ENCODE measurements at places on chromosomes 4 and X.
A peak's percentile ranks its signal among the peaks of the same experiment; 100 is the strongest.

DNA sequence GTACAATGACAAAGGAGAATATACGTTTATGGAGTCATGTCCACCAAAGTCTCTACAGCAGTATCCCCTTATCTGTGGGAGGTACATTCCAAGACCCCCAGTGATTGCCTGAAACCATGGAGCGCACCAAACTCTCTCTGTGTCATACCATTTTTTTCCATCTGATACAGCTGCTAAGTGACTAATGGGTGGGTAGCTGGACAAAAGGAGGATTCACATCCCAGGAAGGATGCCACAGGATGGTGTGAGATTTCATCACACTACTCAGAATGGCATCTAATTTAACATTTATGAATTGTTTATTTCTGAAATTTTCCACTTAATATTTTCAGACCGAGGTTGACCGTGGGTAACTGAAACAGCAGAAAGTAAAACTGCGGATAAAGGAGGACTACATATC, 49.8 kb upstream of the AGA start:
- no peak for DNase-seq

DNA sequence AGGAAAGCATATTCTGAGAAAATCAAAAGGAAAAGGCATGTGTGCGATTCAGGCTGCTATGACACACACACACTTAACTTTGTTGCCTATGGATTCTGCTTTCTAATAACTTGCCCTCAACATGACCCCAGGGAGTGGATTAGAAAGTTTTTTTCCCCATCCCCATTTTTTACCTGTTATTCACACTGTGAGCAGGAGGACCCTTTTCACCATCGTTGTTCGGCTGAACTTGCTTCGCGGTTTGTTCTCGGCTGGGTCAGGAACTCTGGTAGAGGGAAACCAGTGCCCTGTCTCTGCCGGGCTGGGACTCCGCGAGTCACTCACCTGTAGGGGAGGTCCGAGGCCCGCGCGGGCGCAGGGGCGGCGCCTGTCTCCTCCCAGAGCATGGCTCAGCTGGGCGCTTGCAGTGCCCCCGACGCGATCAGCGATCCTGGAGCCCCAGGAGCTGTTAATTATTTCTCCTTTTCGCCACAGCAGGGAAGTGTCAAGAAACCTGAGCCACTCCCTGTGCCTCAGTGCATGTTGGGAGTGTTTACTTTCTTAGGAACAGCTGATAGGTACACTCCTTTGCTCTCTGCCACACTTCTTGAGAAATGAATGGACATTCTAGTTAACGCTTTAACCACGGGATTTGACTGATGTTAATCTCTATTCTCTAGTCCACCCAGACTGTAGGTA, at the start of gene RASSF6:
RASSF6 (minus strand) TSS at position 322 of the 678 bp plus-strand sequence. CDS start 8,641 bp downstream, outside the sequence.
- DNase-seq, result no peak

DNA sequence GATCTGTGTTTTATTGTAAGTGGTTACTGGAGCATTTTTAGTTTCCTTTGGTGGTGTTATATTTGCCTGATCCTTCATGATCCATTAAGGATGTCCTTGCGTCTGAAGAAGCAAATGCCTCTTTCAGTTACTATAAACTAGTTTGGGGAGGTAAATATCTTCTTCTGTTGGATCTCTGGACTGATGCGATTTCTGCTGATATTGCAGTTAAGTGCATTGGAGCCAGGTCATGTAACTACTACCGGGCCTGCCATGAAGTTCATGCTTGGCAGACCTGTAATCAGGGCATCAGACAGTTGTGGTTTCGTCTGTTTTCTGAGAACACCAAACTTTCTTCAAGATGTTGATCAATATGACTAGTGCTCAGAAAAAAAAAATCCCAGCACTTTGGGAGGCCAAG, 22.9 kb downstream of the ZNF718 start:
- DNase-seq, result no peak

- DNase-seq, result no peak
Observed at GRCh38 chr4:26780539-26780938, 80.1 kb upstream of the STIM2 start.

DNA sequence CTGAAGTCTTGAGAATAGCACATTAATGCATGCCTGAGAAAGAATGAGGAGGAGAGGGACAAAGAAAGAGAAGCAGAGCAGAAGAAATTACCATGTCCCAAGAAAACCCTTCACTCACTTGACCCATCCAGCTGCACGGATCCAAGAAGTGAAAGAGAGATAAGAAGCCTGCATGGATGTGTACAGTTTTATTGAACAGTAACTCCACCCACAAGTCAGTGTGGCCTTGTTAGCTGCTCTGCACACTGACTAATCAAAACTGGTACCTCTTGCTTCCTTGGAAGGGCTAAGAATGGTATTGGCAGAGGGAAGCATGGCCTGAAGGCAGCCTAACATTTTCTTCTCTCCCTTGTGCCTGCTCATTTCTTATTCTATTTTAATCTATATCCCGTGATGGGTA, 163.9 kb downstream of the SLC7A11 start:
- DNase-seq, result no peak

DNA sequence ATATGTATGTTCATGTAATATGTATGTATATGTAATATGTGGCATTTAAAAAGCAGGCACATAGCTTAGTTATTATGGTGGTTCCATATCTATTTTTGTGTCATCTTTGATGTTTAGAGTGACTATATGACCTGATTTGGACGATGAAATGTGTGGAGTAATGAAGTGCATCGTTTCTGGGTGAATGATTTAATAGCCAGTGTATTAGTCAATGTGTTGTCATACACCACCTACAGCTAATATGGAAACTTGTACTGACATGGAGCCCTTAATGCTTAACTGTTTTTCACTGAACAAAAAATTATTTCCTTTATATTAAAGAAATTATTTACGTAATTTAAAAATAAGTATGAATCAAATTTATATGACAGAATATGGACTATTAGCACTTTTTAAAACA, 292.3 kb upstream of the FSTL5 start:
- DNase-seq, result no peak

DNA sequence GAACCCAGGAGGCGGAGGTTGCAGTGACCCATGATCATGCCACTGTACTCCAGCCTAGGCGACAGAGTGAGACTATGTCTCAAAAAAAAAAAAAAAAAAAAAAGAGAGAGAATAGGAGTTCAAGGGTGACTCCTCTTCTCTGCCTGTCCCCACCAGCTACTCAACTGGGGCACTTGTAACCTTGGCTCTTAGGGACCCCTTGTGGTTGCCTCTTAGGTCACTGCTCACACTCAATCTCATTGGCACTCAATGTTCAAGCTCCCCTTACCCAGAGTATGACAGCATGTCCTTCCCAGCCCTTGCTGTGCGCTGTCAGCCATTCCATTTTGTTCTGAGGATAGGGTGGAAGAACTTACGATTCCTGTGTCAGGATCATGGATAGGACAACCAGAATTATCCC, 82.4 kb upstream of the BEND4 start:
- no peak for DNase-seq

DNA sequence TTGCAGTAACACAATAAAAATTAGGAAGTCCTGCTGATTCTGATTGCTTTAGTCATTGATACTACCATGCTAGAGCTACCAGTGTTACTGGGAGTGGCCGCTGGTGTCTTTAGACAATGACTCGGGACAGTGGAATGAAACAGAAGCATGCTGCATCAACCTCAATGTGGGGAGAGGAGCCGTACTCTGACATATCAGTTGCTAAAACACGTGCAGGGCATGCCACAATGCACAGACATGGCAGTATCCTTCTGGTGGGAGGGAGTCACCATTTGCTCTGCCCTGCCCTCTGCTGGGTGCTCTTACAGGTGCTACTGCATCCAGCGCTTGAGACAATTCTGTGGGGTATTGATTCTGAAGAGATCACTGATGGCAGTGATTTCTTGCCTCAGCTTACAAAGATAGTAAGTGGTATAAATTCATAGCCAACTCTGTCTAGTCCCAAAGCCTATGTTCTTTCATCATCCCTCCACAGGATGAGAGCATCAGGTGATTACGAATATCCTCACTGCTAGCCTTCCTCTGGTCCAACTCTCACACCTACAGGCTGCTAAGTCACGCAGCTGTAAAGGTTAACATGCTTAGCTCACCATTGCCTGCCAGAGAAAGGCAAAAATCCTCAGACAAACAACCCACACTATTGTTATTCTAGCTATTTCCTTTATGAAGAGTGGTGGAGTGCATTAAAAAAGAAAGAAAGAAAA, 43.7 kb downstream of the NSG1 start:
- no peak for DNase-seq

- no peak for DNase-seq
Observed at GRCh38 chrX:148070504-148070877, 89.4 kb downstream of the FMR1NB start.

- no peak for DNase-seq
Observed at GRCh38 chr4:81490403-81491160, 18.9 kb upstream of the RASGEF1B start.

- DNase-seq, result no peak
Observed at GRCh38 chr4:133096972-133097371, 52.1 kb upstream of the PCDH10 start.

DNA sequence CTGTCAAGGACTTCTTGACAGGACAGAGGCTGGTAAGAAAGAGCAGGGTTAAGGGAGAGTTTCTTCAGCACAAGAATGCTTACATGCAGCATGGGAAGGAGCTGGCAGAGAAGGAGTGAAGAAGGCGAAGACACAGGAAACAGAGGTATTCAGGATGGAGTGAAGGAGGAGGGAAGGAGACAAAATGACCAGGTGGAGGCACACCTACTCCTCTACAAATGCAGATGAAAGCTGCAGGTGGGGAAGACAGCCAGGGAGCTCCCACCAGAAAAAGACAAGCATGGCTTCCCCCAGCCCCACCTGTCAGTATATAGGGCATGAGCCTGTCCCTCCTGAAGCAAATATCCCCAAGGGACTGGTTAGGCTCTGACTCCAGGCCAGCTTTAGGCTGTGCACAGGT, 29.6 kb upstream of the NKRF start:
- DNase-seq, result no peak

GRCh38 chr4:14783011-14783877, 219.0 kb upstream of the CPEB2 start:
- DNase-seq, result no peak

GRCh38 chr4:60089546-60090273, 1110.4 kb upstream of the ADGRL3 start:
- DNase-seq, result no peak

GRCh38 chr4:102735582-102735981, 25.2 kb downstream of the MANBA start:
- no peak for DNase-seq

GRCh38 chr4:159358226-159358625, 255.3 kb downstream of the RAPGEF2 start:
- DNase-seq, result no peak

GRCh38 chrX:107766470-107767150, 9.0 kb downstream of the TSC22D3 start:
- DNase-seq, result no peak

- DNase-seq, result no peak
Observed at GRCh38 chr4:86529436-86529835, 64.7 kb upstream of the PTPN13 start.

DNA sequence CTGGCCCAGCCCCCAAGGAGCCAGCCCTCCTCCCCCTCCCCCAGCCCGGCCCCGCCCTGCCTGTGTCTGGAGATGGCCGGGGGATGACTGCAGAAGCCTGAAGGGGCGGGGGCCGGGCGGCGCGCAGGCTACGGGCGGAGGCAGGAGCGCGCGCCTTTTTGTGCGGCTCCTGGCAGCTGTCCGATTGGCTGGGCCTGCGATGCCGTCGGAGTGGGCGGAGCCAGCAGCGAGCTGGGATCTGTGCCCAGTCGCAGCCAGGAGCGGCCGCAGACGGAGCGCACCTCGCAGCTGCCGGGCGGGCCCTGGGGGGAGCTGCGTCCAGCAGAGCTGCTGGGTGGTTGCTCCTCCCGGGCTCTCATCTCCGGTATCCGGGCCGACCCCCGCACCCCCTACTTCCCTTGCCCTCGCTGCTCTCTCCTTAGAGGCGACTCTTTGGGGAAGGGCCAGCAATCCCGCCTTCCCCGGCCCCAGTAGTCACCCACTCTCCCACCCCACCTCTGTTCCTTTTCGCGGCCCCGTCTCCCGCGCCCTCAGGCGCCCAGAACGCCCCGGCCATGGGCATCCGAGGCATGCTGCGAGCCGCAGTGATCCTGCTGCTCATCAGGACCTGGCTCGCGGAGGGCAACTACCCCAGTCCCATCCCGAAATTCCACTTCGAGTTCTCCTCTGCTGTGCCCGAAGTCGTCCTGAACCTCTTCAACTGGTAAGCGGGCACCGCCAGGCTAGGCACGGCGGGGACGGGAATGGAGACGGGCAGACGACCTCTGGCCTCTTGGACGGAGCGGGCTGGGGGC, at the start of gene GABRQ:
GABRQ (plus strand) TSS at position 247 of the 794 bp plus-strand sequence; CDS start at position 555, 308 bp downstream.
- DNase-seq, result peak; percentile 75

DNA sequence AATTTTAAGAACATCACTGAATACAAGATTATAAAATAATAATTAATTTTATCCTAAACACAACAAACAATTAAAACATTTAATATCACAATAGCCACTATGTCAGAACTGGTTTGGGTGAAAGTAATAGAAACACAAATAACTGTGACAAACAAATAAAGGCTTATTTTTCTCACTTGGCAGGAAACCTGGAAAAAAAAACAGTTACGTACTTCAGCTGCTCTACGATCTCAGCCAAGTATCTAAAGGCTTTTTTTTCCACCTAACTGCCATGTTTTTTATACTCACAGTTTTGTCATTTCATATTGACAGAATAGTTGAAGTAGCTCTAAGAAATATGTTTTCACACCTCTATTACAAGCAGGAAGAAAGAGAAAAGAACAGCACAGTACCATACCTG, 284.8 kb upstream of the INTU start:
- DNase-seq, result no peak

DNA sequence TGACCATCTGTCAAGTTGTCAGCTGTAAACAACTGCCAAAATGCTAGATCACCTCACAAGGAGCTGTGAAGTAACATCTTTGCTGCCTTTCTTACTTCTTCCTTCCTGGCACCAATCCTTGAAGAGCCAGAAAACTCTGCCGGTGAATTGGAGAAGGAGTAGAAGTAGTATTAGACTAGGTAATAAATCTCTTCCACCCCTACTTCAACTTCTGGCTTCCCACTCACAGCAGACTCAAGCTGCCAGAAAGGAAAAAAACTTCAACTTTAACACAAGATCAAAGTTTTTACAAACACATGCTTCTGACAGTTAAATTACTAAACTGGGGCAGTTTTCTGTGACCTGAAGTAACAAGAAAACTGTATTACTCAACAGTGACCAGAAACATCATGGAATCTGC, 164.7 kb upstream of the SLC7A11 start:
- DNase-seq, result no peak

DNA sequence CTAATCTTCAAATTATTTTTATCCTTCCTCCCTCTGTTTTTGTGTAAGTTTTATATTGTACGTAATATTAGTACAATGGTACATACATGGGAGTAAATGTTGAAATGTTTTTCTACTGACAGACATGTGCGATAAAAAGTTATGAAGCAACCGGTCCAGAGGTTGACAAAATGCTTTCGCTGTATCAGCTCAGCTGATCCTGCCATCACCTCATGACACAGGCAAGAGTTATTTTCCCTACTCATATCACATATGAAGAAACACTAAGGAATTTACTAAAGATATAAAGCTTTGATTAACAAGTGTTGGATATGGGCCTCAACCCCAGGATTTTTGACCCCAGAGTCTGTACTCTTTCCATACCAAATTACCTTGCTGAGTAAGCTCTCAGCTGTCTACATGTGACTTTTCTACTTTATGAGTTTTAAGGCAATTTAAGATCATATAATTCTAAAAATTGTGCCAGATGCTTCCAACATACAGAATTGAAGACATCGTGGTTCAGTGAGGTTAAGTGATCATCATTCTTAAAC, 50.0 kb downstream of the CLCN5 start:
- DNase-seq, result no peak

GRCh38 chr4:176277162-176277904, 8.3 kb upstream of the ASB5 start:
- no peak for DNase-seq
